ENCODE measurements at places on chromosomes 2 and 18.

DNA sequence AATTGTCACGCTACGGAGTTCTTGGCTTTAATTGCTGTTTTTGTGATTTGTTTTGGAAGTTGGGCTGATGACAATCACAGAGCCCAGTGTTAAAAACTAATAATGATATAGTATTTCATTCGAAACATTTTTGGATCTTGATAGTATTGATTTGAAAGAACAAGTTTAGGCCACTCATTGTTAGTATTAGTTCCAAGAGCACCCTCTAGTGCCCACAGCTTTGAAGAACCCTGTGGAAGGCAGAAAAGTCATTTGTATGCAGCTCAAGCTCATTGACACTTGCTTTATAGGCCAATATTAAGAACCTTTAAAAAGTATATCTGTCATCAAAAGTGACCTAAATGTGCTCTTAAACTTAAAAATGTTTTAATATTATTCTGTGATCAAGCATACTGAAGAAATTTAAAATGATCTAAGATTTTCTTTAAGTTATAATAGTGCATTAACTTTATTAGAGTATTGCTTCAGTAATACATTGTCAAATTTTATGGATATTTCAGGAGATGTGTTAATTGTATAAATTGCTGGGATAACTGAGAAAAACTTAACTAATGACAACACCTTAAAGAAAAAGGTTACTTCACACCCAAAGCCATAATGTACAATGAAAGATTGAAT is 191.0 kb downstream of the GRB14 start:
- DNase-seq, result no peak

DNA sequence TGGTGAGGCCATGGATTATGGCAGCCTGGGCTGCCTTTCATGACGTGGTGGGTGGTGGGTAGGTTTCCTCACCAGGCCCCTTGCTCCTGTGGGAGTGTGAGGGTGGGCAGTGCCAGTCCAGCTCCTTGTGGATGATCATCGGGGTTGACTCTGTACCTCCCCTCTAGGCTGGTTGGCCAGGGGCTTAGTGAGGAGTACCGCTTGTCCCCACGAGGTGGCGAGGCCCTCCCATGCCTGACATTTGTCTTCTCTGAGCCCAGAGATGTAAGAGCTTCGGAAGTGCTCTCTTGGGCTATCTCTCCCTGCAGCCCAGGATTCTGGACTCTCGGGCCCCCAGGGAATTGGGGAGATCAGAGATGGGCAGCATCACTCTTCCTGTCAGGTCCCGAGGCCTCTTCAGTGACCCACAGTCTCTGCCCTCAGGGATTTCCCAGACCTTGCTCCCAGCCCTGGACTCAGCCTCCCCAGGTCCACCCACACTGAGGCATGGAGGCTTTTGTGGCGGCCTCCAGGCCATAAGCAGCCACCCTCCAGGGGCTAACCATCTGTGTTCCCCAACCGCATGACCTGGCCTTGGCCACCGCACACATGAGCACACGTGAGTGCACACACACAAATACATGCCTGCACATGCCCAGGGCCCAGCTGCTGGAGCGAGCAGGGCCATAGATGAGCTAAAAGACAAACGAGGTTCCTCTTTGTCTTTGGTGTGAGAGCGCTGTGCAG is 6.5 kb downstream of the SPR start:
- no peak for DNase-seq

- no peak for DNase-seq
These were observed 15.1 kb downstream of the GMCL1 start for GRCh38 chr2:69844560-69844959.

DNA sequence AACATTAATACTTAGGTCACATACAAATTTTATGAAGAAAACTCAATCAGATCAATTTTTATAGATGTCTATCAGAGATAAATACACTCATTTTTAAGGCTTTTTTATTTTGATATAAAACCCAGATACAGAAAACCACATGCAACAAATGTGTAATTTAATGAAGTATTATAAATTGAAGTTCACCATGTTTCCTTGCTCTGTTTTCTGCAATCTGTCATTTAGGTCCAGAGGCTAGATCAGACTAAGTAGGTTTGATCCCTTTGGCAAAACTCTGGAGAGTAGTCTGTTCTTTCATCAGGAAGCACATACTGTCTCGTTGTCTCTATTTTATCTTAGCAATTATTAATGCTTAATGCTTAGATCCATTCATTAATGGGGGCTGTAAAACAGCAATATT is 841.6 kb downstream of the MBD2 start:
- no peak for DNase-seq

DNA sequence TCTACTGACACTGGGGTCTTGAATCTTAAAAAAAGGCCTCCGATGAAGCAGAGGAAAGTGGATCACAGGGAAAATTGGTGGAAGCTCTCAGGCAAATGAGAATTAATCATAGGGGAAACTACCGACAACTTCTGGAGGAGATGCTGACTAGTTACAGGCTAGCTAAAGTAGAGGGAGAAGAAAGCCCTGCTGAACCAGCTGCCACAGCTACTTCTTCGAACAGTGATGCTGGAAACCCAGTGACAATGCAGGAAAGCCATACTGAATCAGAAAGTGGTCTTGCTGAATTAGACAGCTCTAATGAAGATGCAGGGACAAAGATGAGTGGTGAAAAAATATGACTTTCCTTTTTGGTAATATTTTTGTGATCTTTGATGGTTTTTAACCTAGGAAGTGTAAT is 44.9 kb upstream of the SLC3A1 start:
- no peak for DNase-seq

DNA sequence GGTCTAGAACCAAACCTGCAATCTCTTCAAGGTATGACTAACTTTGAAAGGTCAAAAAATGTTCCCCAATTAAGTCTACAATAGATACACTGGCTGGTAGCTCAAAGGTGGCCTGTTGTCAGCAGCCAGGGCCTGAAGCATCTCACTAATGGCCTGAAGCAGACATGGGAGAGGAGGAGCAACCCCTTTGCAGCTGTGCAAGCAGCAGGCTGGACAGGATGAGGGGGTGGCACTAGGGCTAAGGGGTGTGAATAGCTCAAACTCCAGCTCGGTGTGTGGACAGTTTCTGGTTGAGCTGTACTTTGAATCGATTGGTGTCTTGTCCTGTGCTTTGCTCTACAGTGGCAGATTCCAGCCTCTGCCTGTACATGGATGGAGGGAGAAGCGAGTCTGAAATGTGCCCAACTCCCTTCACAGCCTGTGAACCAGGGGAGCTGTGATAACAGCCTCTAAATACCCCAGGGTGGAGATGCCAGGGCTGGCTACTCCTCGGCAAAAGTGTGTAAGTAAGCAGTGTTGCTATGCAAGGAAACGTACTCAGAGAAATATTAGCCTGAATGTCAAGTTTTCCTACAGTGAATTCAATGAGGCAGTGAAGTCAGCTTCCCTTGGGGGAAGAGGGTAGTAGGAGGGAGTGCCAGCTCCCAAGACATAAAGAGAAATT is 34.7 kb upstream of the DTNB start:
- no peak for DNase-seq

DNA sequence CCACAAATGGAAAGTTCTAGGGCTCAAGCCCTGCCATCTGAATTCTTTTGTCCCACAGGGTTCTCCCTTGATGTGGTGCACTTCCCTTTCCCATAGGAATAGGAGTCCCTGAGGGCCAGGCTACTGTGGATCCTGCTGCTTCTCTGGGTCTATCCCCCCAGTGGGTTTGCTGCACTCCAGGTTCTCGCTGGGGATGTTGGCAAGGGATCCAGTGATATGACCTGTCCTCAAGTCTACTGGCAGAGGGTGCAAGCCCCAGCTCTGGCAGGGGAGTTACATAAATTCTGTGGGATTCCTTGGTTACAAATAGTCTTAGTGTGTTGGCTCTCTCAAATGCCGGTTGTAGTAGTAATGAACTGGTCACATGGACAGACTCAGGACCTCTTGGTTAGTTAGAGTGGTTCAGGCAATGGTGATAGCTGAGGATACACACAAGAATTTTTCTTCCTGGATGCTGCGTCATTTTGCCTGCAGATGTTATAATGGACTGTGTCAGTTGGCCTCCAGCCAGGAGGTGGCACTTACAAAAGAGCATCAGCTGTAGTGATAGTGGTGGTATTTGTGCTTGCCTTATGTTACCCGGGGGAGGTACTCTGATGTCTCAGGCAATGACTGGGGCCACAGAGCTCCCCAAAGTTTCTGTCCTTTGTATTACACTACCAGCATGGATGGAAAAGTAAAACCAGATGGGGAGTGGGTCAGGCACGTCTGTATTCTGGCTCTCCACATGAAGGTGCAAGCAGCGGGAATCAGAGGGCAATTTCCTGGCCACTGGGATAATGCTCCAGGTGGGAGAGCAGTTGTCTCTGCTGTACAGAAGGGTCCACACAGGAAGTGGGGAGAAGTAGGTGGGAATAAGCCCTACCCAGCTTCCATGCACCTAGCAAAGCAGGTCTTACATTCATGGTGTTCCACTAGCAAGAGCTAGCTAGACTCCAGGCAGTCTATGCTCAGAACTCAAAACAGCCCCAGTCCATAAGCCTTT is 267.9 kb downstream of the SOX11 start:
- no peak for DNase-seq

DNA sequence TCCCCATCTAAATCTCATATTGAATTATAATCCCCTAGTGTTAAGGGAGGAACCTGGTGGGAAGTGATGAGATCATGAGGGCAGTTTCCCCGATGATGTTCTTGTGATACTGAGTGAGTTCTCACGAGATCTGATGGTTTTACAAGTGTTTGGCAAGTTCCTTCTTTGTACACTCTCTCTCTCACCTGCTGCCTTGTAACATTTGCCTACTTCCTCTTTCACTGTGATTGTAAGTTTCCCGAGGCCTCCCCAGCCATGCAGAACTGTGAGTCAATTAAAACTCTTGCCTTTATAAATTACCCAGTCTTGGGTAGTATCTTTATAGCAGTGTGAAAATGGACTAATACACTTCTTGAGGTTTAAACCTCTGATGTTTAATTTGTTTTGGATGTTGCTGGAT is 177.5 kb downstream of the CD8B2 start:
- no peak for DNase-seq

DNA sequence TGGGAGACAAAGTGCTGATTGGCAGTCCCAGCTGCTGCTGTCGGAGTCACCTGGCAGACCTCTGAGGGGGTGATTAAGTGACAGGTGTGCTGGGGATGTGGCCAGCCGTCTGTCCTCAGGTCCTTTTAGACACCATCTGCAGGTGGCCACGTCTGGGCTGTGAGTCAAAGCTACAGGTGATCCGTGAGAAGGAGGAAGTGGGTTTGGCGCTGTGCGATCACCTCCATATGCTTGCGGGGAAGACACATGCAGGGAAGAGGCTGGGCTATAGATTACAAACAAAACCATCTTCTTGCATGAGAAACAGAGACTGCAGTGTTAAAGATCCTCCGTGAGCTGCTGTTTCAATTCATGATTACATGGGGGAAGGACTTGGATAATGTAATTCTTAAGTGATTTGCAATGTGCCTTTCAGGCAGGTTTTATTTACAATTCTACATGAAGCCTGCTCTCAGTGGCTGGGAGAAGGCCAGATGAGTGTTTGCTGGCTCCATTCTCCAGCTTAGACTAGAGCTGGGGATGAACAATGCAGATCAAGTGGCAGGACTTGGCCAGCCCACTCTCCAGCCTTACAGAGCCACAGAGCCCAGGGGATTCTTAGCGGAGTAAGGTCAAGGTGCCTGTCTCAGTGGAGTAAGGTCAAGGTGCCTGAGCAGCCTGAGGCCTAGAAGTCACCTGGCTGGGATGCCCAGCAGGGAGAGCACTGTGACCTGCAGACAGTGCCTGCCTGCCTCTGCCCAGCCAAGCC is 87.8 kb downstream of the LYPD1 start:
- DNase-seq, result peak; percentile 80
